ENCODE measurements at places on chromosomes 13 and 19.

DNA sequence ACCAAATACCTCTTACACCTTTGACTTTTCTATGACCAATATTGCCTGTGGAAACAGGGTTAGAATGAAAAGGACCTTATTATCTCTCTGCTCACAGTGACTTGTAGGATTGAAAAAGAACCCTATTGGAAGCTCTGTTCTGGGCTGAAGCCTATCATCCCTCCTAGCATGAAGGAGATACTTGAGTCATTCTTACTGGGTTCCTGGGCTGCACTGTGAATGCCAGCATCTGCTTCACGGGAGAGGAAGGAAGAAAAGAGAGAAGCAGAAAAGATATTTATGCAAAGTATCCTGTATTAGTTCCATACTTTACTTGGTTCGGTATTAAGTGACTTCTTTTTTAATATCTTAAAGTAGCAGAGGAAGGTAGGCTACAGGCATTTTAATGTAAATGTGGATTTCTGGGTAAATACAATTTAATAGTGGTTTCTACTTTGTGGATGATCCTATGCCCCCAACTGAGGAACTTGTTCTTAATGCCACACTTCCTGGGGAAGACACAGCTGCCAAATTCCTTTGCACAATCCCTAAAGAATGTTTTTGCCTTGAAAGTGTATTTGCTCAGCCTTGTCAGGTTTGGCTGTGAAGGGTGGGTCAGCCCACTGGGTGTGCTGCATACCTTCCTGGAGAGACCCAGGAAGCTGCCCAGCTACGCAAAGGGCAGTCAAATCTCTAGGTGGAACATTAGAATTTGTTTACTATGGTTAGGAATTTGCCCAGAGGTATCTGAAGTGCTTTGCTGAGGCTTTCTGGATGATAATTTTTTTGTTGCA, 13.7 kb upstream of the SCEL start:
- no peak for DNase-seq

- no peak for DNase-seq
Measured at GRCh38 chr13:32733690-32734089, 147.4 kb downstream of the PDS5B start.

GRCh38 chr19:43699506-43700394, 16.1 kb upstream of the IRGC start:
- no peak for DNase-seq

GRCh38 chr13:100541897-100542825, 46.4 kb downstream of the GGACT start:
- no peak for DNase-seq

DNA sequence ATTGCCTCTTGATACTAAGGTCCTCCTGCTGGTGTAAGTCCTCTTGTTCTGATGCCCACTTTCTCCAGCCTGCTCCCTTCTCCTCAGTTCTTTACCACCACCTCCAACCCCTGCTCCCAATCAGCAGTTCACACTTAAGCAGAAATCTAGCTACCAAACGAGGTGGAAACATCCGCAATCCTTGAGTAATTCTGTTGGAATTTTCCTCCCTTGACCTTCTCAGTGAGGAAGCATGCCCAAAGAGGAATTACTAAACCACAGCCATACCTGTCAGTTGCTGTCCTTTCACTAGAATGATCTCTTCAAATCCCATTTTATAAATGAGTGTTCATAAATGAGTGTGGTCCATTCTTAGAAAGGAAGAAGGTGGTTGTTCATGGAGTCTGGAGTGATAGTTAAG, 289.9 kb downstream of the DACH1 start:
- DNase-seq = no peak

DNA sequence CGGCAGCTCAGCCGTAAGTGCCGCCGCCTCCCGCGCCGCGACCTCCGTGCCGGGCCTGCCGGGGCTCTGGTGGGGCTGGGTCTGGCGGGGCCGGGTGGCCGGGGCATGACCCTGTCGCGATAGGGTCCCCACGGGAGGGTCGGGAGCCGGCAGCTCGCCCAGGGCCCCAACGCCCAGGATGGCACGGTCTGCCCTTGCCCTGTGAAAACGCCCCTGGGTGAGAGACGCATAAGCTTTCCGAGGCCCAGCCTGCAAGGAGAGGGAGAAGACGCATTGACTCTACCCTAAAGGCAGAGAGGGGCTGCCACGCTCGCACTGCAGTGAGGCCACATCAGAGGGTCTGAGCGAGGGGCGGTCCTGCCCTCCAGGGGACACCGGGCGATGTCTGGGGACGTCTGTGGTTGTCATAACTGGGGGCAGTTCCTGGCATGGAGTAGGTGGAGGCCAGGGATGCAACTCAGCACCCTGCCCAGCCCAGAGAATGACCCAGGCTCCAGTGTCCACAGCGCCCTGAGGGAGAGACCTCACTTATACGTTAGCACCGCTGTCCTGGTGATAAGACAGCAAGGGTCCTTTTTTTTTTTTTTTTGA, 539 bp downstream of the ZNF554 start:
- no peak for DNase-seq

GRCh38 chr13:48833412-48833811, 142.3 kb upstream of the FNDC3A start:
- no peak for DNase-seq

GRCh38 chr13:40178130-40178529, 488.3 kb downstream of the FOXO1 start:
- no peak for DNase-seq

DNA sequence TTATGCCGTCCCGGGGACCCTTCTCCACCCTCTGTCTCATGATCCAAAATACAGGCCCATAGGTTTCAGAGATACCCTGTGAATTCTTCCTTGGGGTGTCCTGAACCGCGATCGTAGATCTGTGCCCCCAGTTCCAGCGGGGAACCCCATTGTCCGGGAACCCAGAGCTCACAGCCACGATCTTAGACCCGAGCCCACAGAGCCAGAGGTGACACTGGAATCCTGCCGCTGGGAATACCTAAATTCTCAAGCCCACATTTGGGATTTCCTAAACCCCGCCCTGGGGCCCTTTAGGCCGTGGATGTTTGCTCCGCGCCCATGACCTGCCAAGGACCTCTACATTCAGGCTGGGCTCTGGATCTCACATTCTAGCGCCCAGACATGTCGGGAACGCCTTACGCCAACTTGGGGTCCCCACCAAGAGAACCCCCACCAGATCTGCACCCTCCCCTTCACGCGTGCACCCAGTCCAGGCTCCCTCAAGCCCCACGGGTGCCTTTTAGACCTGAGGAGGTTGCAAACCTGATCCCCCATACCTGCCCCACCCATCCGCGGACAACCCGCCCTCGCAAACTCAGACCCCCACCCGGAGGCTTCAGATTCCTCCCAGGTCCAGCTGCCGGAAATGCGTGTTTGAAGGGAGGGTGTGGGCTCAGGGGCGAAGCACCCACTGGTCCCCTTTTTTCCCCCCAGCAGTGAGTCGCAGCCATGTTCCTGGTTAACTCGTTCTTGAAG, 605 bp downstream of the CAPNS1 start:
- peak; percentile 46 for DNase-seq

- DNase-seq = no peak
Measured at GRCh38 chr19:14135985-14136508, 342 bp downstream of the ASF1B start.

DNA sequence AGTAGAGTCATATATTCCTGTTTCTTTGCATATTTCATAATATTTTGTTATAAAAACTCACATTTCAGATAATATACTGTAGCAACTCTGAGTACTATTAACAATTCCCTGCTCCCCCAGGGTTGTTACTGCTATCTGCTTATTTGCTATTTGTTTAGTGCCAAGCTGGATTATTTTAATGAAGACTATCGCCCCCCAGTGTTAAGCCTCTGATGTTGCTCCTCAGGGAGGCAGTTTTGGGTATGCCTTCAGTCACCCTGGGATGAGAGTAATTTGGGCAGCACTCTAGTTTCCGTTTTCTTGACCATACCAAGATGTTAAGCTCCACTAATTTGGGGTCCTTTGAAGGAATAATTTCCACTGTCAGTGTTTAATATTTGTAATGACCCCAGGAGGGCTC, 46.0 kb downstream of the MICU2 start:
- no peak for DNase-seq

DNA sequence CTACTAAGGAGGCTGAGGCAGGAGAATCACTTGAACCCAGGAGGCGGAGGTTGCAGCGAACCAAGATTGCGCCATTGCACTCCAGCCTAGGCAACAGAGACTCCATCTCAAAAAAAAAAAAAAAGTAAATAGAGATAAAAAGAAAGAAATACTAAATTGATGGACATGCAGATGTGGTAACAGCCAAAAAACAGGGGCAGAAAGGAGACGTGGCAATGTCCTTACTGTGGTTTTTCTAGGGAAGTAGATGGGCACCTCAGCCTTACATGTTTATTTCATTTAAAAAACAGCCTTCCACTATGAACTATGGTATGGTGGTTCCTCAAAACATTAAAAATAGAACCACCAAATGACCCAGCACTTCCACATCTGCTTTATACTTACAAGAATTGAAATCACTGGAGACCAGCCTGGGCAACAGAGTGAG, 6.5 kb upstream of the EIF3G start:
- no peak for DNase-seq

- no peak for DNase-seq
Measured at GRCh38 chr19:13095934-13096927, 6.4 kb downstream of the LYL1 start.

- DNase-seq = no peak
Measured at GRCh38 chr19:4714016-4714415, 9.6 kb downstream of the DPP9 start.

DNA sequence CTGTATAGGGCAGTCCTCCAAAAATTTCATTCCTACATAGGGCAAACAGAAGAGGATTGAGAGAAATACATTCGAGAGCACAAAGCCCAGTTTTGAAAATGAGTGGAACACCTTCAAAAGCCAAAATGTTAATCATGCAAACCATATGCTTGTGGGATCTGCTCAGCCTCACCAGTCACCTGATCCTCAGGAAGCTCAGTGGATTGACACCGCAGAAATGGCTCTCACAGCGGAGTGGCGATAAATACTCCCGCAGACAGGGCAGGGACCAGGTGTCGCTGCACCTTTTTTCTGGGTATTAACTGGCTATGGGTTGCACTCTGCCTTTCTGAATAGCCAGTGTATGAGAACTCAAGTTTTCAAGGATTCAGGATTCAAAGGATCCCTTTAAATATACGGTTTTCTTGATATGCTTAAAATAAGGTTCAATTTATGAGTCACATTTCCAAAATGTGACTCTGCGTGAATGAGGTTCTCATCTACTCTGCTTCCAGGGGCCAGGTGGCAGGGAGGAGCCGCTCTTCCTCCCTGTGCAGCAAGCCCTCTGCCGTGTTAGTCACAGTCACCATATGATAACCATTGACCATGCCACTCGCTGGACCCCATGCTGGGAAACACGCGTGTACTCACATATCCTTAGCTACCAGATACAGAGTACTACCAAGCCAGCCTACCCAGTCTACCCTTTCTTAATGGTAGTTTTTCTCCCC, 18.3 kb upstream of the DHRS12 start:
- DNase-seq = no peak

DNA sequence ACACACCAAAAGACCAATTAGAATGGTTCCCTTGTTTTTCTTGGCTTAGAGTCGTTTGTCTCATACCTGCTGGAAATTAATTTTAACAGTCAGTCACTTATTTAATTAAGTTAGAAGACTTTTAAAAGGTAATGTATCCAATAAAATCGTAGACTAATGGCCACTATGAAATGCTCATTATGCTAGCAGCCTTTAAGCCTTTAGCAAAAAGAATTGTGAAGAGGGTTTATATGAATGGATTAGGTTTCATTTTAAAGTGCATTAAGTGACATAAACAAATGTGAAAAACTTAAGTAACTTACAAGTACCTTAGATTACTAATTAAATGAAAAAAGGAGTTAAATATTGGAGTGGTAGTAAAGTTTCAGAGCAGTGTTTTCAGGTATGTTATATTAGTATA, 139.6 kb downstream of the RXFP2 start:
- no peak for DNase-seq

- DNase-seq = no peak
Measured at GRCh38 chr19:14496834-14497227, 904 bp upstream of the GIPC1 start.

DNA sequence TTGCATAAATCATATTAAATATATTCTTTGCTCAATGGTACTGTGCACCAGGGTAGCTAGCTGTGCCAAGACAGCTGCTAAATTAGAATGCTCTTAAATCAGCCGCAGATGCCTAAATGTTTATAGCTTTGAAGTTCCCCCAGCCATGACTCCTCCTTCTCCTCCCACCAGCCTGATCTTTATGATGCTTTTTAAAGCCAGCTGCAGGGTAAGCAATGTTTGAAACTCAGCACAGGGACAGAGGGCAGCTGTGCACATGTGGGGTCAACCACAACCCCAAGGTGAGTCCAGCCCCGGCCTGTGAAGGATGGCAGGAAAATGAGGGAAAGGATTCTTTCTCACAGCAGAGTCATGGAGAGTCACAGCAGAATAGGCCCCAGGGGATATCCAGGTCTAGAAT, 635.7 kb downstream of the UQCRFS1 start:
- no peak for DNase-seq

DNA sequence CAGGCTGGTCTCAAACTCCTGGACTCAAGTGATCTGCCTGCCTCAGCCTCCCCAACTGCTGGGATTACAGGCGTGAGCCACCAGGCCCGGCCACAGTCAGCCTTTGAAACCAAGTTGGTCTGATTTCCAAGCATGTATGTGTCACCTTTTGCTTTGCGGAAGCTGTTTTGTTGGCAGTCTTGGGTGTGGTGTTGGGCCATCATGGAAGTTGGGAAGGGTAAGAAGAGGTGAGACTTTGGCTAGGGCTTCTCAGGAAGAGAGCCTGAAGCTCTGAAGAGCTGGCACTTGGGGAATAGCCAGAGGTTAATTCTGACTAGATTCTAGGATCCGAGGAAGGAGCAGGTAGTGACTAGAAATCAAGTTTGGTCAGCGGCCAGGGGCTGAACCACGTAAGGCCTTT, 2.8 kb downstream of the RSPH6A start:
- DNase-seq = no peak

DNA sequence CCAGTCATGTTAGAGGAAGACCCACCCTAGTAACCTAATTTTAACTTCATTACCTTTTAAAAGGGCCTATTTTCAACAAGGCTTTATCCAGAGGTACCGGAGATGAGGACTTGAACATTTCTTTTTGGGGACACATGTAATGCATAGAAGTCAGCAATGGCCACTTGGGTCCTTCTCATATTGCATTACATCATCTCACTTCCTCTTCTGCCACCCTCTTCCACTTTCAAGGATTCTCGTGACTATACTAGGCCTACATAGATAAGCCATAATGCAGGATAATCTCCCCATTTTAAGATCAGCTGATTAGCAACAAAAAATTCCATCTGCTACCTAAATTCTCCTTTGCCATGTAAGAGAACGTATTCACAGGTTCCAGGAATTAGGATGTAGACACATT, 557.2 kb downstream of the KCTD12 start:
- DNase-seq = no peak
